ENCODE measurements at places on chromosomes 4 and X.

- DNase-seq: no peak
These were observed 24.0 kb downstream of the CYTL1 start for GRCh38 chr4:4995103-4995907.

GRCh38 chr4:175273995-175274753 is 356.0 kb downstream of the ADAM29 start:
- DNase-seq: no peak

- DNase-seq: no peak
These were observed 93.1 kb upstream of the LNX1 start for GRCh38 chr4:53684136-53685130.

- DNase-seq: no peak
These were observed 223.0 kb upstream of the PSAPL1 start for GRCh38 chr4:7657545-7658297.

- DNase-seq: no peak
These were observed 511.4 kb downstream of the BCOR start for GRCh38 chrX:39586359-39586758.

- no peak for DNase-seq
These were observed 316.7 kb downstream of the ARHGAP10 start for GRCh38 chr4:148048598-148048997.

Measured in activated CD8-positive, alpha-beta memory T cell treated with anti-CD3 and anti-CD28 coated beads for 1 hour (primary cell).